ENCODE measurements at places on chromosomes 16 and 17.

GRCh38 chr16:85860413-85861094 is 38.4 kb upstream of the IRF8 start:
- DNase-seq, result no peak

DNA sequence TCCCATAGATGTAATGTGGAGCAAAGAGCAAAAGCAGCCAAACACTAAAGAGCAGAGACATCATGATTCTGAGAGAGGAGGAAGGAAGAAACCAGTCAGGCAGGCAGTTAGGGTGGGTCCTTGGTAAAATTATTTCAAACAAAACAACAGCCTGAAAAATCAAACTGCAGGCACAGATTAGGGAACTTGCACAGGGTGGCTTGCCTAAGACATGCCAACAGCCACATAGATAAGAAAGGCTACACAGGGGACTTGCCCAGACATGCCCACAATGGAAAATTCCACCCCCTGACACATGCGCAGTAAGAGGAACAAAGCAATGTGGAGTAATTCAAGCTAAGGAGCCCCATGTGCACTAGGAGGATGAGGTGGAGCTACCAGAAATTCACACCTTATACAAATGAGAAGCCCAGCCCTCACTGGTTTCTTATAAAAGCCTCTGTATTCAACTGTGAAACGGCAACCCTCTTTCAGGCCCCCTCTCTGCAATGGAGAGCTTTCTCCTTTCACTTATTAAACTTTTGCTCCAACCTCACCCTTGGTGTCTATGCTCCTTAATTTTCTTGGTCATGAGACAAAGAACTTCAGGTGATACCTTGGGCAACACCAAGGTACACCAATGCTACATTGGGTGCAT is 7.3 kb upstream of the GAS7 start:
- DNase-seq, result no peak

GRCh38 chr17:50396261-50397110 is 837 bp downstream of the LRRC59 start:
- DNase-seq, result no peak

DNA sequence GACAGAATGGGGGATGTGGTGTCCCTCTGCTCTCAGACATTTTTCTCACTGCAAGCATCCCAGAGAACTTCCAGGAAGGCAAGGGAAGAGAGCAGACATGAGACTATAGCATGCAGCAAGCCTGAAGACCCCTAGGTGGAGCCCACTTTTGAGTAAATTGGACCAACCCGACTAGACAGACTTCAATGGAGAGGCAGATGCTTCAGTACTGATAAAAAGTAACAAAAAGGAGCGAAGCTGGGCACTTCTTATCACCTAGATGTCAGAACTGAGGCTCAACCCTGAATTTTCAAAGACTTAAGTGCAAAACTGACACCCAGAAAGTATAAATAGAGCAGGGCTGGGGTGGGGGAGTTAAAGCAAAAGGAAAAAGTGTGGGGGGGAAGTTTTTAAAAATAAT is 130.8 kb downstream of the PMP22 start:
- no peak for DNase-seq

All from NCI-H1417 treated with DMSO at 0.1 percent for 48 hours (cell line).